ENCODE measurements at places on chromosomes 6 and 20. TPM values are rescaled to one million over a fixed set of nuclear protein-coding genes. Genes with fewer than 3 reads are reported as not detected.

DNA sequence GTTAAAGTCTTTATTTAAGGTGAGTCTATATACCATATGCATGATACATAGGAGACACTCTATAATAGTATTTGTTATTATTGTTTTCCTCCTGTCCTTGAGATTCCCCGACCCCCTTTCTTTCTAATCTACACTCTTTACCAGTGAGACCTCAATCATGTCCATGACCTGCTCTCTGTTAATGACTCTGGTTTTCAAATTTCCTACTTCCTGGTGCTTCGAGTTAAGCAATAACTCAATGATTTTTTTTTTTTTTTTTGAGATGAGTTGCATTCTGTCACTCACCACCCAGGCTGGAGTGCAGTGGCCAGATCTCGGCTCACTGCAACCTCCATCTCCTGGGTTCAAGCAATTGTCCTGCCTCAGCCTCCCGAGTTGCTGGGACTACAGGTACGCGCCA lies 574.6 kb upstream of the SLC35B3 start:
- H3K4me3 ChIP-seq, result no peak overlapping the region
- DNase-seq, result no peak
- H3K27ac ChIP-seq, result no peak overlapping the region
- peaks cover 10% of the 10 kb centered on the region for H3K27me3 ChIP-seq
- no peaks in the 10 kb centered on the region for H3K36me3 ChIP-seq

DNA sequence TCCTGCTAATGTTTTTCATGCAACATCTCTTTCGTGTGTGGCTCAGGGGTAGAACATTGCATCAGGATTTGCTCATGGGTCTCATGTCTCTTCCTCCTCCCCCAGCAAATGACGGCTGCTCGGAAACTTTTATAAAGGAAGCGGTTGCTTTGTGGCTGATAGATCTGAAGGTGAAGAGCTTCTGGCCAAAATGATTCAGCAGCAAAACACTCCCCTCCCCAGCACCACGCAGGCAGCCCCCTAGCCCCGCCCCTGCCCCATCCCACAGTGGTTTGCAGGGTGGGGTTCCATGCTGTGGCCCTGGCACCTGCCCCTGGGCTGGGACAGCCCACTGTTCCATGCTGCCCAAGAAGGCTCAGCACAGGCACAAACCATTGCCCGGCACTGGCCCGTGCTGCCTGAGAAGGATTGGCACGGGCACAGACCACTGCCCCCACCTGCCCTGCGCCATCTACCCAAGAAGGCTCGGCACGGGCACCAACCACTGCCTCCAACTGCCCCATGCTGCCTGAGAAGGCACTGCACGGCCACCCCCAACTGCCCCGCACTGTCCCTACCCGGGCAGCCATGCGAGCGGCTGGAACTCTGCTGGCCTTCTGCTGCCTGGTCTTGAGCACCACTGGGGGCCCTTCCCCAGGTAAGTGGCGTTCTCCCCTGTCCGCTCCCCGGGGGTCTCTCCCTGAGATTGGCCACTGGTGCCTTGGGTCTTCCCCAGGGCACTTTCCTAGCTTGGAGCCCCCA lies at the start of gene CST7:
Gene CST7, plus strand, starts transcription at position 331 of the 741 bp plus-strand sequence. Its CDS starts 237 bp downstream, at position 568.
- peak within 1 kb of the TSS; percentile 95 for H3K27ac ChIP-seq
- H3K36me3 ChIP-seq, result peaks cover 22% of the 10 kb centered on the region
- H3K4me3 ChIP-seq, result peak within 1 kb of the TSS; percentile 76
- no peaks in the 10 kb centered on the region for H3K27me3 ChIP-seq

DNA sequence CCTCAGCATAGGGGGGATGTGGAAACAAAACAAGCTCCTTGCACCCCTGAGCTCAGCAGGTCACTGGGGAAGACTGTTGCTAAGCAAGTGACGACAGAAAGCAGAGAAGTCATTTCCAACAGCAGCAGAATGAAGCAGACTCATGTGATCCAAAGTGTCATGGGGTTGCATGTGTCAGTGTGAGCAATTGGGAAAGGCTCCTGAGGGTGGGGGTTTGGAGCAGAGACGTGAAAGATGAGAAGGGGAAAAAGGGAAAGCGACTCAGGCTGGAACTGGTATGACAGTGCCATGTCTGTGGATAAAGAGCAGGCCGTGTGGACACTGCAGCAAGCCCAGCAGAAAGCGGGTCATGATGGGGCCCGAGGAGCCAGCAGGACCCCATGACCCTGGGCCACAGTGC lies 363.9 kb downstream of the PREX1 start:
- H3K4me3 ChIP-seq, result no peak overlapping the region
- H3K4me1 ChIP-seq, result no peaks in the 10 kb centered on the region
- no peaks in the 10 kb centered on the region for H3K27me3 ChIP-seq
- H3K36me3 ChIP-seq, result no peaks in the 10 kb centered on the region
- no peak overlapping the region for H3K27ac ChIP-seq
- DNase-seq, result no peak

DNA sequence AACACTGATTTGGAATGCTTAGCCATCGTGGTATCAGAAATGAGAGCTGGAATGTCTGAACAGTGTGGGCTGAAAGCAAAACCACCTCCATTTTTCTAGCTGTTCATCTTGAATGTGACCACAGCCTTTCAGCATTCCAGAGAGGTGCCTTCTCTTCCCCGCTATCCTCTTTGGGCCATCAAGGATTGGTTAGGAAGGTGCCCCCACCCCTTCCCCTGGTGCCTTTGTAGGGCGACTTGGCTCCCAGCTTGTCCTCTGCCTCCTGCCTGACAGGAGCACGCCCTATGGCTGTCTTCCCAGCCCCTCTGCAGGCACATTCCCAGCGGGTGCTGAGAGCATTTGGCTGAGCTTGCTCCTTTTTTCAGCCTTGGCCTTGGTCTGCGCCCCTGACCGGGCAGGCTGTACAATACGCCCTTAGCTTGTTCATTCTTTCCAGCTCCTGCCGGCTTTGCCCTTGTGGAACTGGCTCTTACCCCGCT lies 97.5 kb downstream of the ARMC2 start:
- no peak overlapping the region for H3K4me3 ChIP-seq
- no peaks in the 10 kb centered on the region for H3K27me3 ChIP-seq
- no peak for DNase-seq
- peaks cover 46% of the 10 kb centered on the region for H3K4me1 ChIP-seq
- peak overlapping the region; percentile 54 for H3K27ac ChIP-seq

The VGLL2 gene
- total RNA-seq, result not detected

DNA sequence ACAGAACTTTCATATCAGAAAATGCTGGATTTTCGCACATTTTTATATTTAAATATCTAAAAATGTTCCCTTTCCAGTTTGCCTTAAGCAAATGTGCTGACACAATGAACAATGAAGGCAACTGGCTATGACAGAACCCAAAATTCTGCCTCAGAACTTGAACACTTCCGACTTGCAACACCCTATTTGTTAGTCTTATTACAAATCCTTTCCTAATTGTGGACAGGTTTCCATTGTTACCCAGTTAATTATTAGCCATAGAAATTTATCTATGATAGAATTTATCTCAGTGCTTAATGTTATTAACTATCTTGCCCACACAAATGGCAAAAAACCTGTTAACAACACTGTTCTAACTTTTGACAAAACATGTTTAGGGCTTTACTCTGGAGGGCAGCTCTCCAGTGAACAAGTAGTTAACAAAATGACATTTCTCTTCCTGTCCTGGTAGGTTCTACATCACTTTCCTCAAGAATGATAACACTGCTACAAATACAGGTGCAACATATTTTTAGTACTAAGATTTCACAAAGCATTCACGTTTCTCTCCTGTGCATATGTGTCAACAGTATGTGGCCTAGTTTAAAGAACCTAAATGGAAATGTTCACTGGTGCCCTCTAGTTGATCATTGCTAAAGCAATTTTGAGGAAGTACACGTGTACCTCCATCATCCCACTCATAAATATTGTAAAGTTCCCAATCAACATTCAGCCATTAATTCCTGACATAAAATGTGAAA lies 58.4 kb downstream of the HIVEP2 start:
- peaks cover 92% of the 10 kb centered on the region for H3K4me1 ChIP-seq
- peak; percentile 44 for DNase-seq
- H3K4me3 ChIP-seq, result peak overlapping the region; percentile 16

The ECT2L gene
- 0.26 TPM for total RNA-seq

DNA sequence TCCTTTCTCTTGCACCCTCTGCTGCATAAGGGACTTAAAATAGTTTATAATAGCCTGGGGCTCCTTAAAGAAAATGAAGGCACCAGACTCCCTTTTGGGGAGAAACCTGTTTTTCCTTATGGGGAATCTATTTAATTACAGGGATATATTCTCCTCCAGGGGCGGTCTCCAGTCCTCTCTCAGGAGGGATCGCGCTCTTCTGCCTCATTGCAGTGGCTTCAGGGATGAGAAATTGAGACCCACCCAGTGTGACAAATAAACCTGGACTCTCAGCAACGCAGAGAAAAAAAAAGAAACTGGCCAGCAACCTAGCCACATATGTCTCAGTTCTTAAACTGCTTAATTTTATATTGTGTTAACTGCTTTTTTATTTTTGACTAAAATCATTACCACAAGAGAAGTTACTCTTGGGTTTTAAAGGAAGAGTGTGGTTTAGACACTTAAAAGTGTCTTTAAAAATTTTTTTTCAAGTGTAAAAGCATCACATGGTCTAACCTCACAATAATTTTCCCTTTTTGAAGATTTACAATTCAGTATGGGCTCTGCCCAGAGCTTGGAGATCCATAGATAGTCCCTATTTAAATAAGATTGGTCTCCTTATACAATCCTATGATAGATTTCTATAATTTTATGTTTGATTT lies 11.7 kb upstream of the GOPC start:
- peaks cover 8% of the 10 kb centered on the region for H3K27me3 ChIP-seq
- H3K27ac ChIP-seq, result no peak overlapping the region
- DNase-seq, result no peak
- peak overlapping the region; percentile 45 for H3K4me3 ChIP-seq
- no peaks in the 10 kb centered on the region for H3K36me3 ChIP-seq

GRCh38 chr20:23623666-23624323 lies 14.0 kb downstream of the CST3 start:
- H3K27ac ChIP-seq, result no peak overlapping the region
- no peaks in the 10 kb centered on the region for H3K36me3 ChIP-seq
- DNase-seq, result no peak
- peaks cover 6% of the 10 kb centered on the region for H3K4me1 ChIP-seq
- peaks cover 20% of the 10 kb centered on the region for H3K27me3 ChIP-seq
- no peak overlapping the region for H3K4me3 ChIP-seq

- no peak for DNase-seq
- no peaks in the 10 kb centered on the region for H3K27me3 ChIP-seq
- no peaks in the 10 kb centered on the region for H3K4me1 ChIP-seq
- H3K36me3 ChIP-seq, result no peaks in the 10 kb centered on the region
- no peak overlapping the region for H3K27ac ChIP-seq
These were observed 680.8 kb upstream of the NRSN1 start for GRCh38 chr6:23445157-23445710.

GRCh38 chr6:37406726-37407341 lies 26.2 kb upstream of the CMTR1 start:
- H3K4me3 ChIP-seq, result no peak overlapping the region
- peaks cover 2% of the 10 kb centered on the region for H3K27me3 ChIP-seq
- H3K4me1 ChIP-seq, result no peaks in the 10 kb centered on the region

- no peaks in the 10 kb centered on the region for H3K36me3 ChIP-seq
- H3K4me3 ChIP-seq, result no peak overlapping the region
- peaks cover 3% of the 10 kb centered on the region for H3K4me1 ChIP-seq
These were observed 4.9 kb upstream of the ARFGAP1 start for GRCh38 chr20:63267691-63268090.

The OPN5 gene
- not detected for total RNA-seq

The CRISP3 gene
- not detected for total RNA-seq

The COL9A1 gene
- total RNA-seq, result not detected

The RBL1 gene
- 19.8 TPM for total RNA-seq

The MYCT1 gene
- total RNA-seq, result not detected

GRCh38 chr20:41086402-41087324 lies 50.7 kb upstream of the PLCG1 start:
- H3K4me3 ChIP-seq, result no peak overlapping the region
- no peak for DNase-seq
- H3K27ac ChIP-seq, result peak overlapping the region; percentile 46
- no peaks in the 10 kb centered on the region for H3K36me3 ChIP-seq
- peaks cover 19% of the 10 kb centered on the region for H3K4me1 ChIP-seq

The ACTL10 gene
- 3.7 TPM for total RNA-seq

The TSHZ2 gene
- total RNA-seq, result 10.0 TPM

The EMILIN3 gene
- total RNA-seq, result not detected

GRCh38 chr20:19835533-19836222 lies 77.6 kb downstream of the RIN2 start:
- peaks cover 10% of the 10 kb centered on the region for H3K27me3 ChIP-seq
- no peak overlapping the region for H3K27ac ChIP-seq
- no peaks in the 10 kb centered on the region for H3K36me3 ChIP-seq
- DNase-seq, result no peak

GRCh38 chr6:170084166-170084730 lies 206.6 kb downstream of the DLL1 start:
- H3K27me3 ChIP-seq, result no peaks in the 10 kb centered on the region
- no peak for DNase-seq
- no peak overlapping the region for H3K4me3 ChIP-seq

The APCDD1L gene
- total RNA-seq, result not detected

- H3K27me3 ChIP-seq, result no peaks in the 10 kb centered on the region
- H3K36me3 ChIP-seq, result no peaks in the 10 kb centered on the region
- no peak overlapping the region for H3K4me3 ChIP-seq
These were observed 488.4 kb upstream of the JAG1 start for GRCh38 chr20:11162026-11162775.

DNA sequence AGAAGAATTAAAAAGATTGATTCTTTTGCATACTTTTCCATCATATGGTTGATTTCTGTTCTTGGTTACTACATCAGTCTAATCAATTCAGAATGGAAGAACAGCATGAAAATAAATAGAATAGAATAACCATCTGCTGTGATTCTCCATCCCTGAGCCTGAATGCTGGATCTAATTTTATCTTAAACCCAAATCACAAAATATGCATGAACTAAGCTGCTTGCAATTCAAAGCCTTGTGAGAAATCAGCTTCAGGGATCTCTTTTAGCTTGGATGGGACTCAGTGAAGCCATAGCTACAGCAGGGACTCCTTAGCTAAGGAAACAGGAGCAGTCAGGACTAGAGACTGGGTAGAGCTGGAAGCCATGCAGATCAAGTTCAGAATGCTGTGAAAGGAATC lies 74.1 kb downstream of the TPBG start:
- H3K27ac ChIP-seq, result no peak overlapping the region
- no peak overlapping the region for H3K4me3 ChIP-seq
- H3K4me1 ChIP-seq, result no peaks in the 10 kb centered on the region
- no peak for DNase-seq
- no peaks in the 10 kb centered on the region for H3K27me3 ChIP-seq

GRCh38 chr6:88983532-88983931 lies 20.1 kb upstream of the RNGTT start:
- no peaks in the 10 kb centered on the region for H3K36me3 ChIP-seq
- H3K27ac ChIP-seq, result no peak overlapping the region
- no peak overlapping the region for H3K4me3 ChIP-seq
- no peaks in the 10 kb centered on the region for H3K27me3 ChIP-seq
- DNase-seq, result no peak
- H3K4me1 ChIP-seq, result no peaks in the 10 kb centered on the region

- H3K27ac ChIP-seq, result no peak overlapping the region
- no peak overlapping the region for H3K4me3 ChIP-seq
- peaks cover 3% of the 10 kb centered on the region for H3K4me1 ChIP-seq
- H3K27me3 ChIP-seq, result peaks cover 14% of the 10 kb centered on the region
- no peak for DNase-seq
- H3K36me3 ChIP-seq, result no peaks in the 10 kb centered on the region
These were observed 120.8 kb upstream of the MTHFD1L start for GRCh38 chr6:150744522-150745260.

GRCh38 chr6:103326760-103327757 lies 1532.7 kb downstream of the HACE1 start:
- no peak overlapping the region for H3K4me3 ChIP-seq
- no peak overlapping the region for H3K27ac ChIP-seq
- no peaks in the 10 kb centered on the region for H3K4me1 ChIP-seq
- no peak for DNase-seq
- no peaks in the 10 kb centered on the region for H3K27me3 ChIP-seq

The SGK2 gene
- total RNA-seq, result 1.6 TPM

- DNase-seq, result no peak
- H3K4me1 ChIP-seq, result no peaks in the 10 kb centered on the region
These were observed 51.5 kb downstream of the PTPRT start for GRCh38 chr20:43138061-43138770.

All from naive thymus-derived CD8-positive, alpha-beta T cell (primary cell).